Ovary (tissue), 10 donors: ENCODE measurements at places on chromosomes 3 and 15.

DNA sequence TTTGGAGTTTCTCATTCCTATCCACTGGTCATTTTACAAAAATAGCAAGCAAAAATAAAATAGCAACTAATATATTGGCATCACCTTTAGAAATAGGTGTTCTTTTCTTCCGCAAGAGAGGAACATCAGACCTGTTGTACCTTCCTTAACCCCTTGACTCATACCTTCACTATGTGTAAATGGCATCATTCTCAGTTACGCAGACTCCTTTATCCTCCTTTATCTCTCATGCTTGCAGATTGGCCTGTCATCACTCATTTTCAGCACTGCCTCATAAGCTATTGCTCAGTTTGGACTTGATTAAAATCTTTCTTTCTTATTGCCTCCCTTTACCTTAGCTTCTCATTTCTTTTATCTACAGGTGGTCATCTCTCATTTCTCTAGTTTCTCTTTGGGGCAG is 21.4 kb downstream of the ARHGEF26 start:
- DNase-seq, result no peak

DNA sequence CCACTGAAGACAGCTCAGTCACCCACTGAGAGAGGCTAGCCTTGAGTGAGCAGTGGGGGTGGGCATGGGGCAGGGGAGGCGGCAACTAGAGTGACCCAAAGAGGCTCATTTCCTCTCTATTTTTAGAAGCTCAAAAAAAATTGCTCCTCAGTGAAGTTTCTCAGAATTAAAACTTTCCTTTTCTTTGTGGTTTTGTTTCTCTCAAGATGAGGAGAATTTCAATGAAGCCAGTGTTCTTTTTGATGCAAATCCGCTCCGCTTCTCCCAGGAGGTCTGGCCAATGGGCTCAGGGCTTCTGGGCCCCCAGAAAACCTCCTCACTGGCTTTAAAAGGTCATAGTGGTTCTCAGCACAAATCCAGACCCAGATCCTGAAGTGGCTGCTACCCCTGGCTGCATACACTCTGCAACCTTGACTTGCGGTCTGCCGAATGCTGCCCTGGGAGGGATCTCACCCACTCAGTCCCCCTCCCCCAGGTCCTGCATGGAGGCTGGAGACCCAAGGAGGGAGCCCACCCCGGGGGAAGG is at the start of gene ACSBG1:
Gene ACSBG1 (minus strand): TSS at position 51 of the 526 bp plus-strand sequence. CDS start 64 bp downstream, outside the sequence.
- DNase-seq, result no peak

DNA sequence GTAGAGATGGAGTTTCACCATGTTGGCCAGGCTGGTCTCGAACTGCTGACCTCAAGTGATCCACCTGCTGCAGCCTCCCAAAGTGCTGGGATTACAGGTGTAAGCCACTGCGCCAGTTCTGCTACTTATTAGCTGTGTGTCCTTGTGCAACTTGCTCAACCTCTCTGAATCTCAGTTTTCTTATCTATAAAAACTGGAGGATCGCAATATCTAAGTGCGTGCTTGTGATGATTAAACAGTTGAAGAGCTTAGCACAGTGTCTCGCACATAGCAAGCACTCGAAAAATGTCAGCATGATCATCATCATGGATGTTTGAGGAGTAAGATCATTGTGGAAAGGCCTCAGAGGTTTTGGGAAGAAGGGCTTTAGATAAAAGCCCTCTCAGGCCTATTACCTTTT is 10.8 kb downstream of the CLCN2 start:
- DNase-seq, result no peak

DNA sequence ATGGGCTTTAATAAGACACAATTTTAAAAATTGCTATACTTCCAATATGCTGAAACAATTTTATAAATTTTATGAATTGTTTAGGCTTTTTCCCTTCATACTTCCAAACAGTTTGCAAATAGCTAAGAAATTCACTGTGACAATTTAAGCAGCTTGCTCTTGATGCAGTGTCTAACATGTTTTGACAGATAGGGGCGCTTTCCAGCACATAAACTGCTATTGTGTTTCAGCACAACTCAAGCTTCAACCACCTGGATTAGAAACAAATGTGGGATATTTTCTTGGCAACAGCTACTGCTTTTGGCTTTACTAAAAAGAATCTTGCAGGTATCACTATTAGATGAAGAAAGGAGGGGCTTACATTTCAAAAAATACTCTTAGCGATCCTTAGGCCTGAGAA is 565.8 kb upstream of the DPPA4 start:
- no peak for DNase-seq

GRCh38 chr3:47536221-47536891 is 22.8 kb upstream of the ELP6 start:
- DNase-seq, result no peak

GRCh38 chr3:149701977-149702350 is 44.1 kb upstream of the WWTR1 start:
- no peak for DNase-seq

DNA sequence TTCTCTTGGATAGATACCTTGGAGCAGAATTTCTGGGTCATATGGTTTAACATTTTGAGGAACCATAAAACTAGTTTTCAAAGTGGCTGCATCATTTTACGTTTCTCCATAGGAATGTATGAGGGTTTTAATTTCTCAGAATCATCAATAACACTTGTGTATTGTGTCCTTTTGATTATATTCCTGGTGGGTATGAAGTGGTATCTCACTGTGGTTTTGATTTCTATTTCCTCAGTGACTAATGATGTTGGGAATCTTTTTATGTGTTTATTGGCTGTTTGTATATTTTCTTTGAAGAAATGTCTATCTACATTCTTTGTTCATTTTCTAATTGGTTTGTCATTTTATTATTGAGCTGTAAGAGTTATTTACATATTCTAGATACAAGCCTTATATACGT is 28.8 kb downstream of the CDIN1 start:
- DNase-seq, result no peak

GRCh38 chr15:83764201-83764838 is 110.4 kb downstream of the ADAMTSL3 start:
- DNase-seq, result no peak

DNA sequence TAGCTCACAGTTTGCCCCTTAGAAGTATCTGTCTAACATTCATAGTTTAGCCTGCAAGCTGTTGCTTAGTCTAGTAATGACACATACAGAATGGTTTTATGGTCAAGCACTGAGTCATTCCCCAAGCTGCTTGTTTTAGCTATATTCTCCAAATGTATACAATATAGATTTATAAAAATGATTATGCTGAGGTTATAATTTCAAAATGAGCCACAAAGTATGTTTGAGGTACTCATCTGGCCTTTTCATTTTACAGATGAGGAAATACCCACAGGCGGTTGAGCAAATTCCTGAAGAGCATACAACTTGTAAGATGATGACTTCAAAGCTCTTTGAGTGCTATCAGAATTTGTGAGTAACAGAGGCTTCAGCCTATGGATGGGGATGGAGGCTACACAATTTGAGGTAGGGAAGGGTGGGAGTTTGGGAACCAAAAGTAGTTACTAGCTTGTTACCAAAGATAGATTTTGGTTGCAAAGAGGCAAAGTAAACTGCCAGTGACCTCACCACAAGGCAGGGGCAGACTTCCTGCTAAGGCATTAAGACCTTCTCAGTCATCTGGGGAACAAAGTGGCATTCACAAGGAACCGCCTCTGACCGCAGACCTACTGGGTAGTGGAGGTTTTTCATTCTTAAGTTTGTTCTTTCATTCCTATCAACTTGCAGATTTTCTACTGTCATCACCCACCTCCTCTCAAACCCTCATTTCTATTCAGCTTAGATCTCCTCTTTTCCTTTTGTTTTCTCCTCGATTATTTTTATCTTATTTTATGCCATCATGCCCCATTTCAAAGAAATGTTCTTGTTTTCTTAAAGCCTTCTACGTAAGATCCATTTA is 257.2 kb upstream of the NECTIN3 start:
- no peak for DNase-seq

DNA sequence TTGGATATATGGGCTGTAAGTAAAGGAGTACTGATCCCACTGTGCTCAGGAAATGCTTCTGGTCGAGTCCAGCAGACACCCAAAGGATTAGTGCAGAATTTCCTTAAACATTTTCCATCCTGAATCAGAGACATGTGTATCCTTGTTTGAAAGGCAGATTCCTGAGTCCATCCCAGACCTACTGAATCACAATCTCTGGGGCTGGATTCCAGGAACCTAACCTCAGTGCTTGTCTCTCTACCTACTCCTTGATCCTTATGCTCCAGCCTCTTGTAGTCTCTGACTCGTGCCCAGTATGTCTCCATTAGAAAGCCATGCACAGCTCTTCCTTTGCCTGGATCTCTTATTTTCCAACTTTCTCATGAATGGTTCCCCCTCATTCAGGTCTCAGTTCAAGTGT is 585.8 kb downstream of the NLGN1 start:
- DNase-seq, result no peak

DNA sequence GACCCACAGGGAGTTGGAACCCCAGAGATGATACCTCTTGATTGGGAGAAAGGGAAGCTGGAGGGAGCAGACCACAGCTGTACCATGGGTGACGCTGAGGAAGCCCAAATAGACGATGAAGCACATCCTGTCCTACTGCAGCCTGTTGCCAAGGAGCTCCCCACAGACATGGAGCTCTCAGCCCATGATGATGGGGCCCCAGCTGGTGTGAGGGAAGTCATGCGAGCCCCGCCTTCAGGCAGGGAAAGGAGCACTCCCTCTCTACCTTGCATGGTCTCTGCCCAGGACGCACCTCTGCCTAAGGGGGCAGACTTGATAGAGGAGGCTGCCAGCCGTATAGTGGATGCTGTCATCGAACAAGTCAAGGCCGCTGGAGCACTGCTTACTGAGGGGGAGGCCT is 201.1 kb downstream of the AKAP13 start:
- no peak for DNase-seq

DNA sequence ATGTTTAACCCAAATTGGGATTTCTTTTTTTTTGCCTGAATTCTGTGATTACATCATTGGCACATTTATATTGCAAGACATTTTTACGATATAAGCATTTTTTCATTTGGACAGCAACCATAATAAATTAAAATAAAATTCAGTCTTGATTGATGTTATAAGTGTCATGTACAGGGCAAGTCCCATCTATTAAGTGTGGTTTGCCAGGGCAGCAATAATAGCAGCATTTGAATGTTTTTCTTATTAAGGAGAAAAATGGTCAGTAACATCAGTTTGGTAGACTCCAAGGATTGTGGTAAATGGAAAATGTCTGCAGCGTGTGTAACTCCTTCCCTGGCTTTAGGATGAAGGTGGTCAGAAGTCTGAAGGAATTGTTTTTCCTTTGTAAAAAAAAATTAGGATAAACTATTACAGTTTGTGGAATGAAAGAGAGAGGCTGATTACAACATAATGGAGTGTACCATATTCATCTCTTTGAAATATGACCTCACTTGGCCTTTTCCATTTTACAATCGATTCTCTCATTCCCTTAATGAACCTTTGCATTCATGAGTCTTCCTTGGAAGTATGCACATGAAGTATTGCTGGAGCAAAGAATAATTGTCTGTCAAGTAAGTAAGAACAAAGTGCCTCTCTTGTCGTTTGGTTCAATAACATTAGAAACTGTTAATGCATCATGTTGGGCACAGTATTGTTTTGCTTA is 405.4 kb upstream of the THRB start:
- no peak for DNase-seq

DNA sequence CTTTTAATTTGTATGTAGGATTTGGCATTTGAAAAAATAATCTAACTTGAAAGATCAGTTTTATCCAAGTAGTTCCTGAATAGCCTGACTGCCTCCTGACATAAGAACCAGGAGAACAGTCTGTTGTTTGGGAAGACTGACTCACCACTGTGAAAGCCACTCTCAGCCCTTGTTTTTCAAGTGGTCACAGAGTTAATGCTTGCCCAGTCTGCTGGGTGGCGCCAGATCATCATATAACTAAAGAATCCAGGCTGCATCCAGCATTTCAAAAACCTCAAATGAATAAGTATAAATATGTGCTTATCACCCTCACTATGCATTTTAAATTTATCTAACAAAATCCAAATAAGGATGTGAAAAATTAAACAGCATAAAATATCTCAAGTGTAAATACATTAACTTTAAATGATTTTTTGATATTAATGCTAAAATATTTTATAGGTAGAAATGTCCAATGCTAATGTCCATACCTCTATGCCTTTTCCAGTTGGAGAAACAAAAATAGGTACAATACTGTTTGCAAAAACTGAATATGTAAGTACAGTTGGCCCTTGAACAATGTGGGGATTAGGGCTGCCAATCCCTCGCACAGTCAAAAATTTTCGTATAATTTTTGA is 26.9 kb upstream of the ZBBX start:
- no peak for DNase-seq

GRCh38 chr15:101250873-101251829 is 697 bp downstream of the CHSY1 start:
- DNase-seq, result no peak

DNA sequence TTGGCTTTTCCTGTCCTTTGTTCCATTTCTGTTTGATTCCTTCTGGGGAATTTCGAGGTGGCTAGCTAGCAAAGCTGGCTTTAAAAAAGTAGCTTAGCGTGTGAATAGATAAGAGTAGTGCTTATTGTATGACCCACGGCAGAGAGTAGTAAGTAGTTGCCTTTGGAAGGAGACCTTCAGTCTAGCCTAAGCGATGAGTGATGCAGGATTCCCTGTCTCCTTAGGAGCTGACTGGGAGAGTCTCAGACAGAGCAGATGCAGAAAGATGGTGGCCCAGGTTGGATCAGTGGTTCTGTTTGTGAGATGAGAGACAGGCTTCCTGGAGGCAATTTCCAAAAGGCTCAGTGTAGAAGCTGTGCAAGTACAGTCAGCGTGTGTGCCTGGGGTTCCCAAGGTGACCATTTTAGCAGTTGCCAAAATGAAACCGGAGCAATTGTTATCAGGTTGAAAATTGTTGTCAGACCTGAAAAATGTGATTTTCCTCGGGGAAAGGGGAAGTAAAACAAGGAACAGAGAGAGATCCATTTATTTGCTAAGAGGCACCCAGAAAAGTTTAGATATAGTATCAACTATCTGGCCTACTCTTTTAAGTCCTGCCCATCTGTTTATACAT is 681 bp upstream of the IL5RA start:
- DNase-seq, result no peak

DNA sequence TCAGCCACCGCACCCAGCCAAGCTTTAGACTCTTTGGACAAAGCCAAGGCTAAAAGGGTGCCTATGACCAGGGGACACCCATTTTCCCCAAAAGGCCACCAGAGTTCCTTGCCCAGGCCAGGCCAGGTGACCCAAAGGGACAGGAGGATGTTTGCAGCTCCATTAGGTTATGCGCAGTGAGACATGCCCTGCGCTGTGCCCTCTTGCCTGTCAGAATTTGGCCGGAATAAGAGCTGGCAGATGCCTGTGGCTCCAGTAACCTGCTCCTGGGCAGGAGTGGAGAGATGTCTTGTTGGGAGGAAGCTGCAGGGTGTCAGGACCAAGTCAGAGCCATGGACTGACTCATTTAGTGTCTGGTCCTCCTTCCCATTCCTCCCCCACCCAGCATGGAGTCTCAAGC is 20.5 kb downstream of the DNASE1L3 start:
- no peak for DNase-seq

DNA sequence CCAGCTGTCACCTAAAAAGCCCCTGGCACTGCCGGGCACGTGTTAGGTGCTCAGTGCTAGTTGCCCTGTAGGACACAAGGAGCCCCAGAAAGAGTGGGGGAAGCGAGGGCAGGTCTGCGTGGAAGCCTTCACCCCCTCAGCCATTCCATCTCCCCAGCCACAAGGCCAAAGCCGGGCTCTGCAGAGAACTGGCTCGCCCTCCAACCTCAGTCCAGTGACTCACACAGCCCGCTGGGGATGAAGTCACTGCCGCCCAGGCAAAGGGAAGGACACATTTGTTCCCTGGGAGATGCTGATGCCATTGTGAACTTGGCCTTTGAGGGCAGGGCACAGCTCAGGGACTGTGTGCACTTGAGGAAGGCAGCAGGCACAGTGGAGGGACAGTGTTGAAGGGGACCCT is 48.1 kb downstream of the IQSEC1 start:
- DNase-seq, result no peak

- no peak for DNase-seq
Observed at GRCh38 chr3:30954426-30954825, 60.0 kb upstream of the GADL1 start.
